ENCODE measurements at places on chromosomes 7 and 10.

DNA sequence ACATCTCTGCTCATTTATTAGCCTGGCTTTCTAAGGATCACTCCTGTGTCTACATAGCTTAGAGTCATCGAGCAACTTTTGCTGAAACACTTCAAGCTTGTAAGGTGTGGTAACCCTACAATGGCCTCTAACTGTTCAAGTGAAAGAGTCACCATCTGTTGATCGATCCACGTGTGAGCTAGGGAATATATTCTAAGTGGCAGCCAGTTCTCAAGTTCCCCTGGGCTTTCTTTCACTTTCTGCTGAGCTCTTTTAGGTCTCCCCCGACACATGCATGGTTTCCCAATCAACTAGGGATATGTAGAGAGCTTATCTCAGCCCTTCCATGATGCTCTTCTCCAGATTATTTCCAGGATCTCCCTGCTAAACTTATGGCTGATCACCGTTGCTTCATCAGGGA lies 15.5 kb downstream of the AOAH start:
- DNase-seq = no peak

DNA sequence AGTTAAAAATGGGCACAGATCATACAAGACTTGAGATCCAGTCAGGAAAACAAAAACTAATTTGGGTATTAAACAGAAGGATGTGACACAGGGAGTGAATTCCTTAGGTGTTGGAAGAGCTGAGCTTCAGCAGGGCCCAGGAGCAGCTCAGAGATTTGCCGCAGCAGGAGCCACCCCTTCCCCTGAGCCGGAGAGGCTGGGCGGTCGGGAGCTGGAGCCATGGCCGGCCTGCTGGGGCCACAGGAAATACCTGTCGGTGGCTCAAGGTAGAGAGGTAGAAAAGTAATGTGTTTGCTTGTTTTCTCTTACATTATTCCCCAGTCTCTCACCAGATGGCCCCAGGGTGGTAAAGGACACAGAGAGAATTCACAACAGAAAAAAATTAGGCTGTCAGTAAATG lies 52.2 kb downstream of the DYNC2I1 start:
- no peak for DNase-seq

GRCh38 chr10:109343293-109343692 lies 580.0 kb downstream of the XPNPEP1 start:
- no peak for DNase-seq

GRCh38 chr7:98051118-98051744 lies 55.4 kb upstream of the LMTK2 start:
- peak; percentile 58 for DNase-seq

DNA sequence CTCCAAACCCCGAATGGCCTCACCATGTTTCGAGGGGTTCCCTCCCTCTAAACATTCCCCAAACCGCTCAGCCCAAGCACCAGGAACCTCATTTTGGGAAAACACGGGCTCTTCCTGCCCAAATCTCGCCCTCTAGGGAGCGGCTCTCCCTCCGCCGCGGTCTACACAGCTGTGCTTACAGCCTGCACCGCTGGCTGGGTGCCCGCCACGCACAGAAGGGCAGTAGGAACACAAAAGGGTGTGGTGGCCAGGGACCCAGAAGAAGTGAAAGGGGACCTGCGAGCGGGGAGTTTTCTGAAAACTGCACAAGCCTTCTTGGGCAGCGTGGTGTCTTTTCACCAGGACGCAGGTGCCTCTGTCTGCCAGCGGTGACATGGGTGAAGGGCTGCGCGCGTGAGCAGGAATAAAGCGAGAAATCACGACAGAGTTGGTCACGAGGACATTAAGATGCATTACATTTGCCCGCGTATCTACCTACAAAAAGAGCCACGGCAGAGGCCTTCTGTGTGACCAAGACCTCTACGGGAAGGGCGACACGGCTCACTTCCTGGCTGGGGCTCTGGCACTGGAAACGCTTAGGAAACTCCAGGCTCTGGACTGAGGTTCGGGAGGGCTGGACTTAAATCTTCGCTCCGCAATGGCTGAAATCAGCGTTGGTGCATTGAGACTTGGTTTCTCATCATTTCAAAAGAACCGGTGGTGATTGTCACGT lies 171.7 kb downstream of the LSM5 start:
- DNase-seq = no peak

DNA sequence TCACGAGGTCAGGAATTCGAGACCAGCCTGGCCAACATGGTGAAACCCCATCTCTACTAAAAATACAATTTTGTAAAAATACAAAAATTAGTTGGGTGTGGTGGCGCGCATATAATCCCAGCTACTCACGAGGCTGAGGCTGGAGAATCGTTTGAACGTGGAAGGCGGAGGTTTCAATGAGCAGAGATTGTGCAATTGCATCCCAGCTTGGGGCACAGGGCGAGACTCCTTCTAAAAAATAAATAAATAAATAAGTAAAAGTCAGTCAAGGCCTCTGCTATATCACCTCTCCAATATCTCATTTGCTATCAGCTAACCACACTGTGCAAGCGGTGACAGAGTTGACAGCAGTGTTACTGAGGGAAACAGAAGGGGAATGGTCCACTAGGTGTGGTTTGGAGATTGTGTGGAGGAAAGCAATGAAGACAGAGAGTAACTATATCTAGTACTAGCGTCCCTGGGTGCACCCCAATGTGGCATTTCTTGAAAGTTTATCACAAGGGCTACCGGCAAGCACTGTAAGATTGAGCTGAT lies 20.9 kb upstream of the NFE2L3 start:
- no peak for DNase-seq

DNA sequence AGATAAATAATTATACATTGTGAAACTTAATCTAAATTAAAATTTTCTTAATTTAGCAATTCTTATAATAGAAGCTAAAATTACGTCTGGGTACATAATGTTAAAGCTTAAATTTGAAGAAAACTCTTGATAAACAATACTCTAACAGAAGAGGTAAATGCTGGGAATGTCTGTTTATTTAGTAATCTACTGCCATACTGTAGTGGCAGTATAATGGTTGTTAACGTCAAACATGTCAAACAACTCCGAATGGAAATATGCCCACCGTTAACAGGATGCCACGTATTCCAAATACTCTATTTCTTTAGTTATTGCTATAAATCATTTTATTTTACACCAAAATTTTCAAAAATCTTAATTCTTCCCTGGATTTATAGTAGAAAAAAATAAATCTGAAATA lies 40.0 kb upstream of the PTPN12 start:
- DNase-seq = no peak
